Tongue (tissue), 3 donors: ENCODE measurements at places on chromosomes 5 and 9. TPM values are rescaled to one million over a fixed set of nuclear protein-coding genes. Genes with fewer than 3 reads are reported as not detected.

The KCNN2 gene
- 15.6 TPM for total RNA-seq

The MRPS27 gene
- total RNA-seq = 59.3 TPM

- DNase-seq = no peak
These were observed 454 bp downstream of the NELFB start for GRCh38 chr9:137255448-137256114.

The PTGES gene
- total RNA-seq = 7.5 TPM

- no peak for DNase-seq
These were observed 27.9 kb downstream of the MED10 start for GRCh38 chr5:6350277-6351090.

The TMEM174 gene
- total RNA-seq = not detected

DNA sequence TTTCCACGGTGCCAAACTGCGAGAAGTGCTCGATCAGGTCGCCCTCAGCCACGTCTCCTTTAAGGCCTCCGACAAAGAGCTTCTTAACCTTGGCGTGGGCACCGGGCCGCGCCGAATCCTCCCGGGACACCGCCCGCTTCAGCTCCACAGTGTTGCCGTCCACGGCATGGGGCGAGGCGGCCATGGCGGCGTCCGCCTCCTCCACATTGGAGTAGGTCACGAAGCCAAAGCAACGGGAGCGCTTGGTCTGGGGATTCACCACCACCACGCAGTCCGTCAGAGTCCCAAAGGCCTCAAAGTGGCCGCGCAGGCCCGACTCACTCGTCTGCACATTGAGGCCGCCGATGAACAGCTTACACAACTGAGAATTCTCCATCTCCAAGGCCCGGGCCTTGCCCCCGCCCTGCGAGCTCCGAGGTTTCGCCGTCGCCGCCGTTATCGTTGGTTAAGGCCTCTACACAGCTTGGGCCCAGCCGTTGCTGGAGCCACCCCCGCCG lies 424 bp downstream of the HNRNPA0 start:
- DNase-seq = no peak

DNA sequence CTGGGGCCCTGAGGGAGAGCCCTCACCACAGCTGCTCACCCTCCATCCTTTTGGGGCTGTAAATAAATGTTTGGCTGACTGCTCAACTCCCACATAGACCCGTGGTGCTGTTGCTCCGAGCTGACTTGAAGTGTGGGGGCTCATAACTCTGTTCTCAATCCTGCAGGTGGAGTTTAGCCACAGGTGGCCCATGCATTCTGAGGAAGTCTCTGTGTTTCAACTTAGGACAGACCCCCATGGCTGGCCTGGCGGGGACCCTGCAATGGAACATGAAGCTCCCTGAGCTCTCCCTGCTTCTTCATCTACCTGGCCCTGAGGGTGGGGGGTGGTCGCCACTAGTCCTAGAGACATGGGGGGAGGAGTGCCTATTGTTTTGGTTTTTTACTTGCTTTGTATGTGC lies 19.7 kb downstream of the NDUFS6 start:
- no peak for DNase-seq

GRCh38 chr9:134408389-134408788 lies 82.1 kb downstream of the RXRA start:
- DNase-seq = no peak
